ENCODE measurements at places on chromosomes 12 and 14.

DNA sequence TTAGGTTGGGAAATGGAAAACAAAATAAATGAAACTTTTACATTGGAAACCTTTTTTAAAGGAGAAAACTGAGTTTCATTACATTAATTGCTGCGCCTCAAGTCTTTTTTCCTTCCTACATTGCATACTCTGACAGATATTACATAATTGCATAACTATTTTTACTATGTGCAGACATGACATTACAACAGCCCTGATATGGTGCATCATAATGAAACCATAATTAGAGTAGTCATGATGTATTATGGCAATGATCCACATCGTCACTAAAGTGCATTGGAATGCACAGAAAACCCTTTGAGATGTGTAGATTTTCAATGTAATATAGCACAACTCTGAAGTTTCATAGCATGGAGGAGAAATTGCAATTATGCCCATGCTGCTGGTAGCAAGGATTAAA, 217.8 kb upstream of the NPAS3 start:
- no peak for DNase-seq

DNA sequence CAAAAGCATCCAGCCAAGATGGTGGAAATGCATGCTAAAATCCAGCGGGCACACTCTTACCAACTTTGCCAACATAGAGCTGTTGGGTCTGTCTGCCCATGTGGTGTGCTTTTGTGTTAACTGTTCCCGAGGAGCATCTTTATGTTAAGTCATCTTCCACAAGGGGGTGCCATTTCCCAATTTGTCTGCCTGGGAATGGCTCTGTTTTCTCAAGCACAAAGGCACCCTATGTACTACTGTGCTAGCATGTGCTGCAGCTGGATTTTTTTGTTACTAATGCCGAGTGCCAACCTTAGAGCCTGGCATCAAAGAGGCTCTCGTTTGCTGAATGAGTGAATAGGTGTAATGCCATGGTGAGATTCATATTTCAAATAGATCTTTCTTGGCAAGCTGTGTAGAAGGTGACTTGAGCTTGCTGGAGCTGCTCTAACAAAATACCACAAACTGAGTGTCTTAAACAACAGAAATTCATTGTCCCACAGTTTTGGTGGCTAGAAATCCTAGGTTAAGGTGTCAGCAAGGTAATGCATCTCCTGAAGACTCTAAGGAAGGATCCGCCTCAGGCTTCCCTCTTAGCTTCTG, 74.3 kb downstream of the TRHDE start:
- DNase-seq = peak; percentile 86

DNA sequence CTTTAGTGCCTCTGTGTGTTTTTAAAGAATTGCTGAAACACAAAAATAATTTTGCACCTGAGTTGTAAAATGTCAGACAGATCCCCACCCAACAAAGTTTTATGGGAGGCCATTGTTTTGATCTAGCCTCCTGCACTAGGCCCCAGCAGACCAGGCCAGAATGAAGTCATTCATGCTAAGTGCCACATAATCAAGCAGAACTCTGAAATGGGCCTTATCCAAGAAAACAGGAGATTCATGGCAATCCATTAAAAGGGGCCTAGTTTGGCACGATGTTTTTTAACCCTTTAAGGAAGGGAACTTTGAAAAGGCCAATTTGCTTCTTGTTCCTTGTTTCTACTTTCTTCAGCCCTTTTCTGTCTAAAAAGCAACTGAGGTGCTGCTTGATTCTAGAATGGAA, 260.9 kb downstream of the ITPR2 start:
- no peak for DNase-seq

GRCh38 chr12:120199025-120199424, 1.9 kb downstream of the RPLP0 start:
- DNase-seq = no peak

DNA sequence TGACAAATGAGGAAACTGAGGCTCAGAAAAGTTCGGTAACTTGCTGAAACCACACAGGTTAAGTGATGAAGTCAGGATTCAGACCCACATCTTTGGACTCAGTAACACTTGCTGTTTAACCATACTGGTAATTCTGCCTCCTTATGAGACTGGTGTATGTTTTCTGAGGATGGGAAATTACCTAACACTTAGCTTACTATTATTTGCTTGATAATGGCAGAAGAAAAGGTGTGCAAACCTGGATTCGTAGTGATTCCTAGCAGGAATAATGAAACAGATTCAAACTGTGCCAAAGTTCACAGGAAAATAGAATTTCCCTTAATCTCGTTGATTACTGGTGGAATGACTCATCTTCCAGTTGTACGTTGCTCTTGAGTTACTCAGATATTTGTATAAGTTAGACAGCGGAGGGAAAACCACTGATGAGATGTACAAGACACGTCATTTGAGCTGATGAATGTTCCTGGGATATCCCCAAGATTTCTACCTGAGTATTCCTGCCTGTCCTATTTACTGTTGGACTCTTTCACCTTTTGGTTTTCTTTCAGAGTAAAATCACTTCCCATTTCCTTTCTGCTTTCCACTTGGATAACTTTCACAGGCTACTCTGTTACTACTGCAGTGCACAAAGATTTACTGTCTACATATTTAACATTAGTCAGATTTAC, 37.5 kb downstream of the PRORP start:
- no peak for DNase-seq

DNA sequence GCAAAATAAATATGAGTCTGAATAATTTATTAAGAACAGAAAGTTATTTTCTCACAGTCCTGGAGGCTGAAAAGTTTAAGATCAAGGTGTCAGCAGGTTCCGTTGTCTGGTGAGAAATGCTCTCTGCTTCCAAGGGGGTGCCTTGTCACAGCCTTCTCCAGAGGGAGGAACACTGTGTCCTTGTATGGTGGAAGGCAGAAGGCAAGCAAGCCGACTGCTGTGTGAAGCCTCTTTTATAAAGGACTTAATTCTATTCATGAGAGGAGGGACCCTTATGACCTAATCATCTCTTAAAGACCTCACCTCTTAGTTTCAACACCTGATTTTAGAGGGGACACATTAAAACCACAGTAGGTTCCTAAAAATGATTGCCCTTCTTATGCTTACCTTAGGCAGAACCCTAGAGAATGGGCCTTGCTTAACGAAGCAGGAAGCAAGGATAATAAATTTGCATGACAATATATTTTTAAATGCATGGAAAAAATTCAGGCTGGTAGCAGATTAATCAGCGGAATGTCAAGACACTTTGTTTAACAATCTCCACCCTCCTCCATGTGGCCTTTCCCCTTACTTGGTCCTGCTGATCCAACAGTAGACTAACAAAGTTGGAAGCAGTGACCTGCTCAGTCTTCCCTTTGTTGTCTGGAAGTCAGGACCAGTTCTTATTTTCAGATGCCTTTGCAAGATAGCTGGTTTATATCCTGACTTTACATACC, 154.9 kb downstream of the DYRK2 start:
- no peak for DNase-seq

DNA sequence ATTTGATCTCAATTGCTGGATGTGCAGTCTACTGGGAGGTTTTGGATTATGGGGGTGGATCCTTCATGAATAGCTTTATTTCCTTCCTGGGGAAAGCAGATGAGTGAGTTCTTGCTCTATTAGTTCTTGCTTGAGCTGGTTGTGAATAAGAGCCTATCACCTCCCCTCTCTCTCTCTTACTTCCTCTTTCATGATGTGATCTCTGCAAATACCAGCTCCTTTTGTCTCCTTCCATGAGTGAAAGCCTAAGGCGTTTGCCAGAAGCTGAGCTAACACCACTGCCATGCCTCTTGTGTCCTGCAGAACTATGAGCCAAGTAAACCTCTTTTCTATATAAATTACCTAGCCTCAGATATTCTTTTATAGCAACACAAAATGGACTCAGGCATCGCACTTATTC, 302.7 kb downstream of the CCER1 start:
- DNase-seq = no peak

DNA sequence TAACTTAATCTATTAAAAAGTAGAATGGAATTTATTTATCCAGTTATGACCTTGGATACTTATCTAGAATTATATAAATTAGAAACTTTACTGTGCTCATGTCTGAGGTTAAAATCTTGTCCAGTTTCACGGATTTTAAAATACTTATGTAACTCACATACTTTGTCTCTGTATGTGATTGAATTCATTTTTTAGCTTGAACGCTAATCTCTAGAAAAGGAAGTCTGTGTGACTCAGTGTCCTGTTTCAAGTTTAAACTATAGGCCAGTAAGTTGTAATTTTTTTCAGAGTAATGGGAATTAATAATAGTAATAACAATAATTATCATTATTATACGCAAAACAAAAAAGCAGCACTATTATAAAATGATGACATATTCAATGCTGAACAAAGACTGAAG, 168.6 kb downstream of the CPNE8 start:
- no peak for DNase-seq

- DNase-seq = no peak
Observed at GRCh38 chr14:54597795-54598443, 31.0 kb downstream of the SAMD4A start.
